ENCODE measurements at places on chromosomes 2 and 18. TPM values are rescaled to one million over a fixed set of nuclear protein-coding genes. Genes with fewer than 3 reads are reported as not detected.

GRCh38 chr18:68284236-68284780, 430.6 kb downstream of the TMX3 start:
- no peak for DNase-seq

GRCh38 chr2:240997856-240998705, at the start of gene SNED1:
TSS of gene SNED1 (plus strand) at chr2:240998618. CDS start at chr2:240998838, 220 bp downstream.
- DNase-seq = peak; percentile 85

DNA sequence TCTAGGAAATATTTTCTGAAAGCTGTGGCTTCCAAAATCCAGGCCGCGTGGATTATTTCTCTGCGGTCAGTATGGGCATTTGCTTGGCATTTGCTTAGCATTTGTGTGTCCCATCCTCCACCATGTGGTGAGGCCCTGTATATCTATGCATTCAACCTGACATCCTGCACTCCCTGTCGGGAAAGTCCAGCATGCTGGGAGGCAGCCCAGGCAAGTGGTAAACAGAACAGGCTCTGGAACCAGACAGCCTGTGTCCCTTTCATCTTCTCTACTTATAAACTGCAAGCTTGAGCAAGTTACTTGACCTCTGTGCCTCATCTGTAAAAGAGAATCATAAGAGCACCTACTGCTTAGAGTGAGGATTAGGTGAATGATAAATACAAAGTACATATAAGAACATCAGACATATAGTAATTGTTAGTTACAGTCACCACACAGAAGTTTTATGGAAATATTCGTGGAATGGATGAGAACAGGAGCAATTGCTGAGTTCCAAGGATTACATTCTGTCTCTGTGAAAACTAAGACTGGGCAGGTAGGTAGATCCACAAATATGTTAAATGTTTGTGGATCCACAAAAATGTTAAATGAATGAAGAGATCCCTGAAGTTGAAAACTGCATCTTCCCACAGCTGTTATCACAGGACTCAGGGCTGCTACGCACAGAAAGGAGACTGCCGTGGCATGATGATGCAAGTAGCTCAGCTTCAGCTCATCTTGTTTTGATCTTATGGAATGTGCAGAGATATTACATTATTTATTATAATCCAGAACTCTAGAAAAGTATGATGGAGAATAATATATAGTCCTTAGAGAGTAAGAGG, 317.0 kb upstream of the MMADHC start:
- DNase-seq = no peak

DNA sequence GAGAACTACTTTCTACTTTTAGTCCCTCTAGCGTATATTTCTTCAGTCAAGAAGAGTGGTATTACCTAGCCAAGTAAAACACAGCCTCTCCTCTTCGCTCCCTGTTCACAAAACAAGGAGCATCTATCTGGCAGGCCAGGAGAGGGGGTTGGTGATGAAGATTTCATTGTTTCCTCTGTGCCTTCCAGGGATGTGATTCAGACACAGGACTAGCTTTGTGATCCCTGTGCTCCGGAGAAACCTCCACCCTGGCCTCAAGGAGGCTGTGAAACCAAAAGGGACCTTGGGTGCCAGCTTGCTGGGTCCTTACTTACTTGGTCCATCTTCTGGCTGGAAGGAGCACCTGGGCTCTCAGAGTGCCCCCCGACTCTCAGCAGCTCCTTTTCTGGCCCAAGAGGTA, 5.7 kb downstream of the RHOB start:
- DNase-seq = no peak

DNA sequence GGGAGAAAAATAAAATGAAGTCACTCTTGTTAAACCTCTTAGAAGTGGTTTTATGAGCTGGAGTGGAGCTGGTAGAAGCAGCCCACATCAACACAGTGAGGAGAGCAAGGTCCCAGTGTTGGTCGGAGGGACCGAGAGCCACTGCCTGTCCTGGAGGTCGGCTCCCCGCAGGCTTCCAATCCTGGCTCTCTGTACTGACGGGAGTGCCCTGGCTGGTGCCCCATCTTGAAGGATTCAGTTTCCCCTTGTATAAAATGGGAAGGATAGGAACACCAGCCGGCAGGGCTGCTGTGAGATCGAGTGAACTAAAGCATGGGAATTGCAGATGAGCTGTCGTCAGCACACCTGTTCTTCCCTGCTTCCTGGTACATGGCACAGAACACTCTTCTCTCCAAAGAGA, 104.3 kb upstream of the ID2 start:
- no peak for DNase-seq

GRCh38 chr2:2850859-2851258, 519.8 kb upstream of the MYT1L start:
- DNase-seq = no peak

GRCh38 chr18:31652357-31652756, 32.0 kb downstream of the B4GALT6 start:
- DNase-seq = no peak

DNA sequence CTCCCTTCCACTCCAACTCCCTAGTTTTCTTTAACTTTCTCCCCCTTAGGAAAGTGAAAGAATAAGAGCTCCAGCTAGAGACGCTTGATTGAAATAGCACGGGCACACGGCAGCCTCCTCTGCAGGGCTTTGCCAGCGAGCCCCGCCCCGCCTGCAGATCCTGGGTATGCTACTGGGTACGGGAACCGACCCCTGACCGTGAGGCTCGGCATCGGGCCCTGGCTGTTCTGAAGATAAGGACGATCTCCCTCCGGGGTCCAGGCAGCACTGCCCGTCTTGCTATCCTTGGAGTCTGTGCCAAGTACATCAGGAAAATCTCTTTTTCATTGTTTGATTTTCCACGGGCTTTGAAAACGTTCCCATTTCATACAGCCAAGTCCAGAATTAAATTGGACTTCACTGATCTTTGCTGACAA, 284.5 kb downstream of the MTX2 start:
- DNase-seq = peak; percentile 78

GRCh38 chr18:48352051-48352755, 57.0 kb downstream of the ZBTB7C start:
- no peak for DNase-seq

DNA sequence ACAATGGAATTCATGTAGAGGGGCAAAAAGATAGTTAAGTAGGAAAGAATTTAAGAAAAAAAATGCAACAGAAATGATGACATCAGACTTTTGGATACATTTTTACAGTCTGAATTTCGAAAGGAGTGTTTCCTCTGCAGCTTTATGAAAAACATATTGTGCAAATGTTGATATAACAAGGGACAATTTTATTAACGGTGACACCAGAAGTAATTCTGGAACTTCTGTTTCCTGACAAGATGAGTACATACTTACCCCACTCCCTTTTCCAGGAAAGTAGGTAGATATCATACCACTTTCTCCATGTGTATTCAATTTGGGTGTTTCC, 369.6 kb downstream of the FBXO15 start:
- DNase-seq = no peak

The ELOA2 gene
- total RNA-seq = not detected

- DNase-seq = no peak
These were observed 319.6 kb downstream of the PIK3C3 start for GRCh38 chr18:42274488-42275137.

DNA sequence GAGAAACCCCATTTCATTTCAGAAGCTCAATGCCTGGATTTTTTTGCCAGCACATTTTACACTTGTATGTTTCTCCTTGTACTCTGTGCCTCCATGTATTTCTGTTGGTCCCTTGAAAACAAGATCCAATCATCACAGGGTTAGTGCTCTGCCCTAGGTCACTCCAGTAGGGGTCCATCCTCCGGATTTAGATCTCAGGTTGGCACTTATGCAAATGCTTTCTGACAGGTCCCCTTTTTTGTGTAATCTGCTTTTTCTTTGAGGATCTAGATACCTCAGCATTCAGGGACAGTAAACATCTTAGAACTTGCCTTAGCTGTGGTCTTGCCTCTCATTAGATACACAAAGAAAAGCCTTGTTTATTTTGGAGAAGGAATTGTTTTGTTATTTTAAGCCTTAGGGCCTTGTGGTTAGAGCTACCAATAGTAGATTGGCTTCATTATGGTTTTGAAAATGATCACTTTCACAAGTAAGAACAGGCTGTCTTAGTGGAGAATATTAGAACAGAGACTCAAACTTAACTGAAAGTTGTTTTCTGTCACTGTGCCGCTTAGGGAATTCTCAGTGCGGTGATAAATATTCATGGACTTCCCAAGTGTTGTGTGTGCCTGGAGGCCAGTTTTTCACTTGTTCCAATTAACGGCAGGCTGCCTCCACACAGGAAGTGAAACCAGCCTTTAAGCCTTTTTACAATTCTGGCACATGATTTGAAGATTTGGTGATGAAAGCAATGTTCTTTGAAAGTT, 7.8 kb downstream of the MERTK start:
- DNase-seq = peak; percentile 17
